ENCODE measurements at places on chromosomes 3 and 15.

DNA sequence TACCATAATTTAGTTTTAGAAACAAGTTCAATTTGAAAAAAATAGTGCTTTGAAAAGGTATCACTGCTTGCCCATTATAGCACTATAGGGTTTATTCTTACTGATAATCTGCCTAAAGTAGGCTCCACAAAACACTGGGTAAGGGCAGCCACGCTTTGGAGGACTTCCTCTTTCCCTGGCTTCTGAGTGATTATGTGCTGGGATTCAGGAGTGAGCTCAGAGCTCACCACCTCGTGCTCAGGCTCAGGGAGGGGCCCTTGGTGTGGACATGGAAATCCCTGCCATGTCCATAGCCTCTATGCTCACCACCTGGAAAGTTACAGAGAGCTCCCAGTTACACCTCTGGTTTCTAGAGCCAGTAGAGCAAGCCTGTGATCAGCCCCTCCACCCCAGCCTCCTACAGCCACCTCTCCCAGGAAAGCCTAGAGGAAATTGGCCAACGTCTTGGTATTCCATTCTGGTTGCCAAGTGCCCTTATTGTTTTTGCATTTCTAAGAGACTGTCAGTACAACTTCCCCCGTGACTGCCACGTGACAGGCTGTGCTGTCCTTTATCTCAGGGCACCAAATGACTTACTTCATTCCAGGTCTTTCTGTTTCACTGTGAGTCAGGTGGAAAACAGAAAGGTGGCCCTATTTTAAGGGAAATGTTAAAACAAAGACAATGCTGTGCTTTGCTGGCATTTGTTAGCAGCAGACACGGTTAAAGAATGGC lies 316.0 kb downstream of the RORA start:
- DNase-seq: no peak

GRCh38 chr3:36548712-36549111 lies 168.4 kb downstream of the STAC start:
- DNase-seq: no peak

- DNase-seq: no peak
Measured at GRCh38 chr3:194865615-194866014, 179.9 kb downstream of the FAM43A start.

- DNase-seq: no peak
Measured at GRCh38 chr3:150453353-150453752, 45.3 kb downstream of the TSC22D2 start.

- DNase-seq: no peak
Measured at GRCh38 chr3:190722181-190722905, 140.2 kb downstream of the GMNC start.

- DNase-seq: no peak
Measured at GRCh38 chr15:66278056-66278455, 15.3 kb upstream of the DIS3L start.

- no peak for DNase-seq
Measured at GRCh38 chr15:41581110-41581509, 22.1 kb downstream of the TYRO3 start.

DNA sequence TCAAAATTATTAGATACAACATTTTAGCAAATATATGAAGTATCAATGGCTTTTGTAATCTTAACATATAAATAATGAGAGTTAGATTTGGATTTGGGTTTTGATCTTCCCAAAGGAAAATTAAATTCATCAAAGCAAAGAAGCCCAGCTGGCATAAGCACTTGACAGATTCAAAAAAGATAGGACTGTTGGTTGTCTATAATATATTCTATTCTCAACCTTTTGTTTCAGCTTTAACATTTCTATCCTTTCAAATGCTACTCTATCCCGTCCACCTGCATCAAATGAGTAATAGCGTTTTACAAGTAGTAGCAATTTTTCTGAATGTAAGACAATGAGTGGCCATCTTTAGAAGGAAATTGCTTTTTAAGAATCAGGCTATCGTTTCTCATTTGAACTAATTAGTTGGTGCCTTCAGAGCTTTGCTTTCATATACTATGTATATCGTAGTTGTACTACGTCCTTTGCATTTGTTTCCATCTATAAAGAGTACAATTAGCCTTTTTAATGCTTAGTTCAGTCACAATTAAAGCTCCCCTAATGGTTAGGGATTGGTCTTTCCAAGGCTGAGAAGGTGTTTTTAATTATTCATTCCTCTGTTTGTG lies 278.0 kb downstream of the UBE2E2 start:
- no peak for DNase-seq

GRCh38 chr3:156142702-156143101 lies 22.3 kb downstream of the KCNAB1 start:
- DNase-seq: no peak

DNA sequence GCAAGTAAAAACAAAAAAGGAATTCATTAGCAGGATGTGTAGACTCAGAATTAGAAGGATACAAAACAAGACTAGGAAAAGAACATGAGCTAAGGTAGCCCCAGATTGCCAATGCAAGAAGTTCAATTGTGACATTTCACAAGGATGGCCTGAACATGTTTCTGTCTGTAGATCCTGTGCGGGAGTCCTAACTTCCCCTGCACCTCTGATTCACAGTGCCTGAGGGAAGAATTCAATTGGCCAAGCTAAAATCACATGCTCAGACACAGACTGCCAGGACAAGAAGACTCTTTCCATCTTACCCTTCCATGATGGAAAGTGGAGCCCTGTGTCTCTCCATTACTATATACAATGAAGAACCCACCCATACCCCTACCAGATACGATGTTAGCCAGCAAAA lies 251.5 kb downstream of the KCNH8 start:
- no peak for DNase-seq

GRCh38 chr3:194134231-194134756 lies 1.7 kb upstream of the HES1 start:
- DNase-seq: no peak

DNA sequence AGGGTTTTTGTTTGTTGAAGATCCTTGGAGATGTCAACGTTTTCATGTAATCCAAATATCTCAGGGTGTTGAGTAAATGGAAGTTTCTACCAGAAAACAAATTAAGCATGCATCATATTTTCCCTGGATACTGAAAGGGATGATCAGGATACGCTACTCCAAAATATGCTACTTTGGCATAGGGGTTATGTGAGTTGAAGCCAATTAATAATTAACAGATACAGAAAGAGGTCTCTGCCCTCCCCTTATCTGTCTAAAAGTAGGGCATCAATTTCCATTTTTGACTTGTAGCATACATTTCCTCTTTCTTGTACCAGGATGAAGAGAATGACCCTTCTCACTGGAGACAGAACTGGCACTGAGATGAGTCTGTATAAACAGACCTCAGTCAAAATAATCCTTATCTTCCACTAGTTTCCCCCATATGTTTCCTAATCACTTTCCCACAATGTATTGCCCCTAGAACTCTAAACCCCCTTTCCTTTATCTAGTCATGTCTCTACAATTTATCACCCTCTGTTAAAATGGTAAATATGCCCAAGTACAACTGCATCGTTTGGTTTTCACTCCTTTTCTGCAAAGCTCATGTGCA lies 17.4 kb upstream of the ASB14 start:
- DNase-seq: no peak

DNA sequence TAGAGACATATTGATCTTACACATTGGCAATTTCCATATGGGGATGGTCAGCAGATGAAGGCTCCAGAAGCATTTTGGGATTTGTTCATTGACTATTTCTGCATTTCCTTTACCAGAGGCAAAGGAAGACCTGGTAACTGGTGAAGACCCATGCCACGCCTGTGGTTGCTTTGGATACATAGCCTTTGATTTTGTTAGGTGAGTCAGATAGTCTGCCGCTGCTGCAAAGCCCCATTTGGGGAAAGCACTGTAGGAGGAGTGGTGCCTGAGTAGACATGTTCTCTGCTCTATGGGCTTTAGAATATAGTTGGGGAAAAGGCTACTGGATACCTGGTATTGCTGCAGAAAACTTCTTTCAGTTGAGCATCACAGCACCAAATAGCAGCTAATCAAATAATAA lies 56.8 kb downstream of the TFG start:
- DNase-seq: no peak

DNA sequence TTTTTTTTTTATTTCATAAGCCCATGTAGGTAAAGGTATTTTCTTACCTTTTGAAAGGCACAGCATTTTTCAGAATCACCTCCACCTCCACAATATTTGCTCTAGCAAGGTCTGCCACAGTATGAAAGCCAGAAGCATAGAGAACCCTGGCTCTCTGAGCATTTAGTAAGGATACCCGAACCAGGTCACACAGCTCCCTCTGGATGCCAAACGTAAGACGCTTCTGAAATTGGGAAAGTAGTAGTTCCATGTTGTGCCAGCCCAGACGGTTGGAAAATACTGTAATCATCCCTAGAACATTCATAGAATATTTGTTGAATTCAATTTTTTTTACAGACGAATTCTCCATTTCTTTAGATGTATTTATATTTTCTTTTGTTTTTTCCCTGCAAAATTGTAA lies 52.4 kb downstream of the POLQ start:
- DNase-seq: no peak

DNA sequence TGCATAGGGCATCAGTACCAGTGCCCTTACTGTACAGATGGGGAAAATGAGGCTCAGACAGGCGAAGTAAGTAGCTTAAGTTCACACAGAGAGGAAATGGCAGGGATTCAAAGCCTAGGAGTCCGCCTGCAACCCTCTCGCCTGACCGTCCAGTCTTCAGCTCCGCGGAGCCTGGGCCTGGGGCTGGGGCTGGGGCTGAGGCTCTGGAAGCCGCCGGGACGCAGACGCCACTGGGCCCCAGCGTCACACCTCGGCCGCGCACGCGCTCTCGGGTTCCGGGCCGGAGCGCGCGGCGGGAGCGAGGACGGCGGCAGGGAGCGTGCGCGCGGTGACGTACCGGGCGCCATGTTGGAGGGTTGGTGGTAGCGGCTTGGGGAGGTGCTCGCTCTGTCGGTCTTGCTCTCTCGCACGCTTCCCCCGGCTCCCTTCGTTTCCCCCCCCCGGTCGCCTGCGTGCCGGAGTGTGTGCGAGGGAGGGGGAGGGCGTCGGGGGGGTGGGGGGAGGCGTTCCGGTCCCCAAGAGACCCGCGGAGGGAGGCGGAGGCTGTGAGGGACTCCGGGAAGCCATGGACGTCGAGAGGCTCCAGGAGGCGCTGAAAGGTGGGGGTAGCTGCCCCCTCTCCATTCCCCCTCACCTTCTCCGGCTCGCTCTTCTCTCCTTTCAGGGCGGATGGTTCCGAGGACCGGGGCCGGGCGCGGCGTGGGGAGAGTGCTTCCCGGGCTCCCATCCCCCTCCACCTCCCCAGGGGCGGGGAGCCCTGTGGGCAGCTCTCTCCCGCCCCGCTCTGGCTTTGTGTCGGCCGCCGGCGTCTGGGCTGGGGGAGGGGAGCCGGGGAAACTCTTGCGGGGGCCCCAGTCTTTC lies at the start of gene PPP4R2:
PPP4R2 (plus strand) TSS at position 339 of the 861 bp plus-strand sequence; CDS start at position 566, 227 bp downstream.
- DNase-seq: peak; percentile 58

DNA sequence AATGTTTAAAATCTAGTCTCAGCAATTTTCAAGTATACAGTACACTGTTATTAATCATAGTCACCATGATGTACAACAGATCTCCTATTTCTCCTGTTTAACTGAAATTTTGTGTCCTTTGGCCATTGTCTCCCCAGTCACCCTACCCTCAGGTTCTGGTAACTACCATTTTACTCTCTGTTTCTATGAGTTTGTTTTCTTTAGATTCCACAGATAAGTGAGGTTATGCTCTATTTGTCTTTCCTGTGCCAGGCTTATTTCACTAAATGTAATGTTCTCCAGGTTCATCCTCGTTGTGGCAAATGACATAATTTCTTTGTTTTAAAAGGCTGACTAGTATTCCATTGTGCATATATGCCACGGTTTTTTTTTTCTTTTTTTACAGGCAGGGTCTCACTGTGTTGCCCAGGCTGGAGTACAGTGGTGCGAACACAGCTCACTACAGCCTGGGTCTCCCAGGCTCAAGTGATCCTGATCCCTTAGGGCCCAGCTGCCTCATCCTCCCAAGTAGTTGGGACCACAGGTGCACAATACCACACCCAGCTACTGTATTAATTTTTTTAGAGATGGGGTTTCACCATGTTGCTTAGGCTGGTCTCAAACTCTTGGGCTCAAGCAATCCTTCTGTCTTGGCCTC lies 50.0 kb downstream of the RAB7A start:
- DNase-seq: no peak

DNA sequence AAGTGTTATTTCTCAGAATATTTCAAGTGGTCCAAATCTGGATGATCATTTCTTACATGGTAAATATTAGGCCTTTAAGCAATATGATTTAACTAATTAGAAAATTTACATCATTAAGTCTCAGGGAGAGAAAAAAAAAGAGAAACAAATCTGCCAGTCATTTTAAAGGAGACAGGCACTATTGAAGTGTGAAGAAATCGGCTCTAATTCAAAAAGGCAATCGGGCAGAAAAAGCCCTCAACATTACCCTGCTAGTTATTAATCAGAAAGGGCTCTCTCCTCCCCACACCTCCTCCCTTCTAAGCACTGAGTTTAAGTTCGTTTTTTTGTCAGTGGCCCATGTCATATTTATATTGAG lies 215.9 kb downstream of the MEIS2 start:
- no peak for DNase-seq

GRCh38 chr3:45120359-45121158 lies 25.6 kb downstream of the CDCP1 start:
- DNase-seq: no peak

DNA sequence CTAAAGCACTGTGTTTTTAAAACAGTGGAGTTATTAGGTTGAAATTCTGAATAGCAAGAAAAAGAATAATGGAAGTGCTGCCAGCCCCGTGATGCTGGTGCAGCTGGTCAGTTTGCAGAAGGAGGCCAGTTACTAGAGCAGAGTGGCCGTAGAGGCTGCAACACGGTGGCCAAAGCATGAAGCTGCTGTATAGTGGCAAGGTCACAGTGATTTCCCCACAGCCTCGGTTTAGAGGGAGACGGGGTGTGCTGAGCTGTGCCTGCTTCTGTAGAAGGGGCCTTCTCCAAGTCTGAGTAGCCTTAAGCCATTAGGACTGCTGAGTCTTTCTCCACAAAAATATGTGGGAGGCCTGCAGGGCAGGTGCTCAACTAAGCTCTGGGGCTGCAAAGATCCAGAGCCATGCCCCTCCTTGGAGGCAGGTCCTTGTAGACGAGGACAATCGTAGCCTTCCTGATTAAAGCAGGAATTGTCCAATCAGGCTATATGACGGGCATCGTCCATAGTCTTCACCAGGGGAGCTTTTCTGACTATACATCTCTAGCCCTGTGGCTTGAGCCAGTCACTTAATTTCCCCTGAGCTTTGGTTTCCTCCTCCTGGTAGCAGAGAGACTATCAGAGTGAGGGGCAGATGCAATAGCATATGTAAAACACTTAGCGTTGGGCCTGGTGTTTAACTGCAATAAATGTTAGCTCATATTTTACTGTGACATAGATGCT lies 151.6 kb downstream of the PGPEP1L start:
- no peak for DNase-seq

GRCh38 chr15:61327019-61327631 lies 98.0 kb upstream of the RORA start:
- no peak for DNase-seq

- DNase-seq: no peak
Measured at GRCh38 chr3:150249779-150250470, 158.2 kb upstream of the TSC22D2 start.

- no peak for DNase-seq
Measured at GRCh38 chr3:194184801-194185200, 48.9 kb downstream of the HES1 start.

- DNase-seq: no peak
Measured at GRCh38 chr3:26712211-26713026, 89.8 kb downstream of the LRRC3B start.
